Dermis microvascular lymphatic vessel endothelial cell (primary cell): ENCODE measurements at places on chromosomes 5 and 9. TPM values are rescaled to one million over a fixed set of nuclear protein-coding genes. Genes with fewer than 3 reads are reported as not detected.

Gene SAXO1
- not detected in 2 replicates for total RNA-seq

Gene ACSL6
- 0.76 and 0.77 TPM in 2 replicates for total RNA-seq

GRCh38 chr5:62465985-62466925 is 53.7 kb downstream of the IPO11 start:
- no peak for DNase-seq

DNA sequence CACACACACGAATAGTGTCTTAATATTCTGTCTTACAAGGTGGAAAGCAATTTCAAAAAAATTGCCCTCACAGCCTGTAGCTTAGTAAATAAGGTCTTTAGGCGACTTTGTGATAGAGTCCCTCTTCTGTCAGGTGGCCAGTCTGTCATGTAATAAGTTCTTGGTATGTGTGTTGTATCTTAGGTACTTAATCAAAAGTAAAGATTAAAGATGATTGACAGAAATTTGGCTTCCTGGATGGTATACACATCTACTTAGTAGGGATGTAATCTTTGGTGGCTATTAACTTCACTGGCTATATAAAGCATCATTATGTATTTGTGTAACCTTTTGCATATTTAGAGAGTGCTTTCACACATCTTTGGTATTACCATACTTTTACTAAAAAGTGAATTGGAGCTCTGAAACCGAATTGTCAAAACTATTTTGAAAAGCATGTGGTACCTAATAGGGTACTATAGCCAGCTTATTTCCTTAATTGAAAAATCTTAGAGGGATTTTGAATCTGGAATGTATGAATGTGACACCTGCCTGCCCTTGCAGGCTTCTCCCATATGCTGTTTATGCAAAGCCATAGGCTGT is 3.4 kb downstream of the G3BP1 start:
- DNase-seq, result no peak

GRCh38 chr9:35847792-35848572 is 19.0 kb downstream of the TMEM8B start:
- DNase-seq, result no peak

GRCh38 chr5:7816535-7816901 is 34.4 kb downstream of the CFAP90 start:
- no peak for DNase-seq

DNA sequence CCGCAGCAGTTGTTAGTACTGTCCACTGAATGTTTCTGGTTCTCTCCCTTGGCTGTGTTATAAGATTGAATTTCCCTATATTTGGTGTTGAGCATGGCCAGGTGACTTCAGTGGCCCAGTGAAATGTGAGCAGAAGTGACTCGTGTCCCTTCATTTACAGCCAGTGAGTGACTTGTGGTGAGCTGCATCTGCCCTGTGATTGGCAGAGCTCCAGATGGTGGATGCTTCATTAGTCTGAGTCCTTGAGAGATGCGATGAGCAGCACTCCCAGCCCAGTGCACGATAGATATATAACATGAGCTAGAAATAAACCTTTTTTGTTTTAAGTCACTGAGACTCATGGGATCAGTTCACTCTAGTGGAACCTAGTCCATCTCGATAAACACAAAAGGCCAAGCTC is 19.3 kb downstream of the PCSK5 start:
- DNase-seq, result no peak

- no peak for DNase-seq
These were observed 82.5 kb downstream of the ADCY2 start for GRCh38 chr5:7478459-7478858.

- DNase-seq, result no peak
These were observed 151.0 kb upstream of the PAPPA start for GRCh38 chr9:116002624-116003023.

DNA sequence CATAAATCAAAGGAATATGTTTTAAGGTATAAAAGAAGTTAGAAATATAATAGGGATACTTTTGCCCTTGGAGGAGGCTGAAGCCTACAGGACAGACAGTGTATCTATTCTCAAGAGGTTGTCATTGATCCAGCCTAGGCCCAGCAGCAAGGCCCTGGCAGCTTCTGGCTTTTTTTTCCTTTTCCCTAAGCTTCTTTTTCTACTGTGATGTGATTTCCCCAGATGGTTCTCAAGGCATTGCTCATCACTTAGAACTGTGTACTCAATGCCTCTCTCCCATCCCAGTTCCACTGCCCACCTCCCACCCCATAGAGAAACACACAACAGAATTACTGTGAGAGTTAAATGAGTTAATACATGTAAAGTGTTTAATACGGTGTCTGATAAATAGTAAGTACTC is 88.6 kb downstream of the SLC44A1 start:
- no peak for DNase-seq

GRCh38 chr5:131795228-131795627 is 1.6 kb downstream of the FNIP1 start:
- DNase-seq, result no peak

Gene MED27
- 11.6 and 13.3 TPM in 2 replicates for total RNA-seq

GRCh38 chr9:73023025-73023541 is 70.2 kb upstream of the ALDH1A1 start:
- DNase-seq, result peak; percentile 75

Gene QRFP
- total RNA-seq, result not detected in 2 replicates

Gene EMB
- under 0.01 TPM in 2 replicates for total RNA-seq
